LHCN-M2 (cell line): ENCODE measurements at places on chromosomes 5 and 9. TPM values are rescaled to one million over a fixed set of nuclear protein-coding genes. Genes with fewer than 3 reads are reported as not detected.

SGCD gene
- 18.9 and 22.4 TPM in 2 replicates for total RNA-seq

SAPCD2 gene
- 16.1 and 17.7 TPM in 2 replicates for total RNA-seq

GPR150 gene
- total RNA-seq: 1.3 and 1.6 TPM in 2 replicates

QRFP gene
- not detected in 2 replicates for total RNA-seq
